Vagina (tissue), 2 donors: ENCODE measurements at places on chromosomes 2 and 18. TPM values are rescaled to one million over a fixed set of nuclear protein-coding genes. Genes with fewer than 3 reads are reported as not detected.
A peak's percentile ranks its signal among the peaks of the same experiment; 100 is the strongest.

- no peaks in the 10 kb centered on the region for H3K36me3 ChIP-seq
- DNase-seq, result no peak
- peaks cover 15% of the 10 kb centered on the region for H3K4me1 ChIP-seq
- H3K4me3 ChIP-seq, result no peak overlapping the region
Observed at GRCh38 chr18:23173912-23174311, 38.6 kb downstream of the CABLES1 start.

DNA sequence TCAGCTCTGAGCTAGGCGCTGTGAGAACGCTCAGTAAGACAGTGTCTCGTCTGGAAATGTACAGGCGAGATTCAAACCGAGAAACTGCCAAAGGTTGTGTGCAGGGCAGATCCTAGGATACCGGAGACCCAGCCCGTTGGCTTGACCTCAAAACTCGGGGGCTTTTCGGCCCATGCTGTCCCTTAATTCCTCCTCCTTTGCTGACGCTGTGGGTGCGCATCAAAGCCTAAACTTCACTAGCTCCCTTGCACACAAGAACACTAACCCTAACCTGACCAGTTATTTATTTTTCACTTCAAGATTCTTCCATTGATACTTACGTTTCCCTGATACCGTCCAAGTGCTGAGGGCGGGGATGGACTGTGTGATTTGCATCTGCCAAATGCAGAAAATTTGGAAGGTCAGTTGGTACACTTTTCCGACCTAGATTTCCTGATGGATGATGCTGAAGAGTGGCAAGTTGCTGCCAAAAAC, 1.0 kb upstream of the AAK1 start:
- peaks cover 38% of the 10 kb centered on the region for H3K4me1 ChIP-seq
- H3K36me3 ChIP-seq, result no peaks in the 10 kb centered on the region
- no peak for DNase-seq
- H3K27me3 ChIP-seq, result no peaks in the 10 kb centered on the region
- peak overlapping the region; percentile 85 for H3K4me3 ChIP-seq
- peak overlapping the region; percentile 92 for H3K27ac ChIP-seq

DNA sequence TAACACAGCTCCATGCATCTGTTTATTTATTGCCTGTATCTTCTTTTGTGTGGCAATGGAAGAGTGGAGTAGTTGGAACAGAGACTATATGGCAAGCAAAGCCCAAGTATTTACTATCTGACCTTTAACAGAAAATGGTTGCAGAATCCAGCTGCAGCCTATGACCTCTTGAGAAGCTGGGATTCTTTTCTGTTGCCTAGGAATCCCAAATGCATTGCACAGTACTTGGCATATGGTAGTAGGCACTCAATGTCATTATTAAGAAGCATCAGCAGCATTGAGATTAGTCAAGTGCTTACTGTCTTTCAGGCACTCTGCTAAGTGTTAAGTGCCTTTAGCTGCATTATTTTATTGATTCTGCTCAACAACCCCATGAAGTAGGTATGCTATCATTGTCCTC, 331.6 kb downstream of the CCDC85A start:
- no peaks in the 10 kb centered on the region for H3K27me3 ChIP-seq
- H3K4me3 ChIP-seq, result no peak overlapping the region
- H3K36me3 ChIP-seq, result no peaks in the 10 kb centered on the region
- H3K27ac ChIP-seq, result no peak overlapping the region
- no peak for DNase-seq
- H3K4me1 ChIP-seq, result no peaks in the 10 kb centered on the region

- no peaks in the 10 kb centered on the region for H3K36me3 ChIP-seq
- H3K4me1 ChIP-seq, result no peaks in the 10 kb centered on the region
- no peaks in the 10 kb centered on the region for H3K27me3 ChIP-seq
Observed at GRCh38 chr18:4842751-4843150, 354.3 kb downstream of the AKAIN1 start.

- no peak for DNase-seq
- no peaks in the 10 kb centered on the region for H3K27me3 ChIP-seq
- no peak overlapping the region for H3K4me3 ChIP-seq
- H3K36me3 ChIP-seq, result no peaks in the 10 kb centered on the region
Observed at GRCh38 chr2:28855977-28856376, 14.1 kb downstream of the TRMT61B start.

DNA sequence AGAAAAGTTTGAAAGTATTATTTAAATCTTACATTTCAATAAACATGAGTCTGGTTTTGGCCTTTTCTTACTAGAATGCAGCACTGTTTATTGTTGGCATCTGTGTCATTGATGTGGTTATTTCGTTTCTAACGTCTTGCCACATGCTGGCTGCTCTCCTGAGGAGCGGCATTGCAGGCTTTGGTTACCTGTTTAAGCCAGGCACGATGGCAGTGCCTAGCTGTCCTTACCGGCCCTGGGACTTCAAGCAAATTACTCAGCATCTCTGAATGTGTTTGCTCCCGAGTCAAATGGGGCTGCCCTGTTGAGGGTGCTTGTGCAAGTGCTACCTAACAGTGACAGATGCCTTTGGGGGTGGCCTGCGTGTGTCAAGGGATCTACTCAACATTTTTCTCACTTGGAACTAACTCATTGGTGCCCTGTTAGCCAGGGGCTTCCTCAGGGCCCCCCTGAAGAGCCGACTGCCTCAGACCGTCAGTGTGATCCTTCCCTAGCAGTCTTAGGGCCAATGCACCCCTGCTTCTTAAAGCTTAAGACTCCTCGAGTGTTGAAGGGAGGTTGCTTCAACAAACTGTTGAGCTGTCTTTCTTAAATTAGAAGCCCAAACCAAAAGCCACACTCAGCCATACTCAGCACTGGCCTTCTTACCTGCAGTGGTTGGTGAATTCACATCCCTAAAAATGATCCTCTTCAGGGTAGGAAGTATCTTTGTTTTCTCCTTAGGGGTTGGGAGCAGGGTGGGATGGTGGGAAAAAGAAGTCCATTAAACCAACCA, 151.5 kb downstream of the NCK2 start:
- no peak overlapping the region for H3K4me3 ChIP-seq
- H3K27ac ChIP-seq, result no peak overlapping the region
- no peak for DNase-seq

DNA sequence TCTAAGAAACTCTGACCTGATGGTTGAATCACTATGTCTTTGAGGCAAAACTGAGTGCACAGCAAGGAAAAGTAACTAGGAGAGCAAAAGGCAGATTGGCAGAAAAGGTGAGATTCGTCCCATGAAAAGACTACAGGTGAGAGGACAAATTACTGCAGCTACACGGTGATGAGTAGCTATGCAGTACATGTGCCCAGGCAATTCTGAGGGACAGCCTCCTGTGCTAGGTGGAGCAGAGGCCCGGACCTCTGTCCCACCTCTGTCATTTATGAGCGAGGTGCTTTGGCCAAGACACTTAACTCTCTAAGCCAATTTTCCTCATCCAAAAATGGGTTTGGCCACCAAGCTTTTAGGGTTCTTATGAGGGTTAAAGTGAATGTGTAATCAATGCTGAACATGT, 59.9 kb downstream of the GRB14 start:
- no peak overlapping the region for H3K27ac ChIP-seq
- DNase-seq, result no peak
- no peak overlapping the region for H3K4me3 ChIP-seq
- no peaks in the 10 kb centered on the region for H3K4me1 ChIP-seq
- no peaks in the 10 kb centered on the region for H3K36me3 ChIP-seq

Gene CD207
- total RNA-seq, result 2.5 TPM
